ENCODE measurements at places on chromosomes 16 and 17. TPM values are rescaled to one million over a fixed set of nuclear protein-coding genes. Genes with fewer than 3 reads are reported as not detected.

GRCh38 chr17:13491916-13492736 is 109.6 kb downstream of the HS3ST3A1 start:
- DNase-seq, result no peak

DNA sequence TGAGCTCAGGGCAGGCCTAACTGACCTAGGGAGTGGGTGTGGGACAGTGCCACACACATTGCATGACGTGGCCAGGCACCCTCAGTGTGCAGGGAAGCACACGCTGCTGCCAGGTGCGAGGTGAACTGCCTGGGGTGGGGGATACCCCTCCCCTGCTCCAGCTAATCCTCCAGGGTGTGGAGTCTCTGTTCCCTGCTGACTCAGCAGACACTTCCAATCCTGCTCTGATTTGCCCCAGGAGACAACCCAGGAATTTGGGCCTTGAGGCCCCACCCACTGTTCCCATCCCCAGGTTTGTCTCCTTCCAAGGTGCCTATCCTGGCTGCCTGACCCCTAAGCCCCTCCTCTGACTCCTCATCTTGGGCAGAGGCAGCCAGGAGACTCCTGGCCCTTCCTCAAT is 10.7 kb downstream of the DLX3 start:
- DNase-seq, result no peak

- DNase-seq, result no peak
Observed at GRCh38 chr16:50400967-50401348, 32.2 kb upstream of the BRD7 start.

DNA sequence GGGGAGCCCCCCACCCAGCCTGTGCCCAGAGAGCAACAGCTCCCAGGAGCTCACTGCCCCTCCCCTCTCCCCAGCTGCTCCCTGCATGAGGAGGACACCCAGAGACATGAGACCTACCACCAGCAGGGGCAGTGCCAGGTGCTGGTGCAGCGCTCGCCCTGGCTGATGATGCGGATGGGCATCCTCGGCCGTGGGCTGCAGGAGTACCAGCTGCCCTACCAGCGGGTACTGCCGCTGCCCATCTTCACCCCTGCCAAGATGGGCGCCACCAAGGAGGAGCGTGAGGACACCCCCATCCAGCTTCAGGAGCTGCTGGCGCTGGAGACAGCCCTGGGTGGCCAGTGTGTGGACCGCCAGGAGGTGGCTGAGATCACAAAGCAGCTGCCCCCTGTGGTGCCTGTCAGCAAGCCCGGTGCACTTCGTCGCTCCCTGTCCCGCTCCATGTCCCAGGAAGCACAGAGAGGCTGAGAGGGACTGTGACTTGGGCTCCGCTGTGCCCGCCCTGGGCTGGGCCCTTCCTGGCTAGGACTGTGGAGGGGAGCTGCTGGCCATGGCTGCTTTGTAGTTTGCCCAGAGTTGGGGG is 584 bp downstream of the TCAP start:
- no peak for DNase-seq

GRCh38 chr16:48916566-48916965 is 306.6 kb upstream of the N4BP1 start:
- no peak for DNase-seq

GRCh38 chr17:56597495-56597990 is 4.0 kb downstream of the NOG start:
- peak; percentile 64 for DNase-seq

- no peak for DNase-seq
Observed at GRCh38 chr17:64066716-64067115, 46.3 kb upstream of the ICAM2 start.

- DNase-seq, result peak; percentile 79
Observed at GRCh38 chr17:4658478-4659305, 17.2 kb upstream of the ALOX15 start.

The GGT6 gene
- not detected for polyA plus RNA-seq

The FOXN1 gene
- not detected for polyA plus RNA-seq
